ENCODE measurements at places on chromosomes 1 and 21.

- DNase-seq = peak; percentile 43
Measured at GRCh38 chr1:37808369-37809319, 636 bp upstream of the YRDC start.

GRCh38 chr1:28102189-28102588 lies 13.8 kb upstream of the EYA3 start:
- no peak for DNase-seq

DNA sequence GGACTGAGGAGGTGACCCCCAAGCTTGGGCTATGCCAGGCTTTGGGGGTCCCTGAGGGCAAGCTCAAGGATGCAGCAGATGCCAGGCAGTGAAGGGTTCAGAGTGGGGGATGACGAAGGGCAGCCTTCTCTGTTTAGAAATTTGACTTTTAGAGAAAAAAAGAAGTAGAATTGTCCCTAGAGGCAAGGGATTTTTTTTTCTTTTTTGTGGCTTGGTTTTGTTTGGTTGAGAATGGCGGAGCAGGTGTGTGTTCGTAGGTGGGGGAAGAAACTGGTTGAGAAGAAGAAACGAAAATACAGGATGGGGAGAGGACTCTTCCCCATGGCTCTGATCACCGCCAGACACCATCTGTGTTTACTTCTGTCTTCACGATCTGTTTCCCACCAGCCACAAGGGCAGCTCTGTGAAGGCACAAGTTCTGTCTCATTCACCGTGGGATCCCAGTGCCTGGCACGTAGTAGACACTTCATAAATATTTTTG lies 8.2 kb downstream of the PLA2G5 start:
- no peak for DNase-seq

- no peak for DNase-seq
Measured at GRCh38 chr1:152533327-152533938, 19.2 kb downstream of the CRCT1 start.

GRCh38 chr1:66294707-66295370 lies 239.1 kb upstream of the SGIP1 start:
- DNase-seq = no peak

DNA sequence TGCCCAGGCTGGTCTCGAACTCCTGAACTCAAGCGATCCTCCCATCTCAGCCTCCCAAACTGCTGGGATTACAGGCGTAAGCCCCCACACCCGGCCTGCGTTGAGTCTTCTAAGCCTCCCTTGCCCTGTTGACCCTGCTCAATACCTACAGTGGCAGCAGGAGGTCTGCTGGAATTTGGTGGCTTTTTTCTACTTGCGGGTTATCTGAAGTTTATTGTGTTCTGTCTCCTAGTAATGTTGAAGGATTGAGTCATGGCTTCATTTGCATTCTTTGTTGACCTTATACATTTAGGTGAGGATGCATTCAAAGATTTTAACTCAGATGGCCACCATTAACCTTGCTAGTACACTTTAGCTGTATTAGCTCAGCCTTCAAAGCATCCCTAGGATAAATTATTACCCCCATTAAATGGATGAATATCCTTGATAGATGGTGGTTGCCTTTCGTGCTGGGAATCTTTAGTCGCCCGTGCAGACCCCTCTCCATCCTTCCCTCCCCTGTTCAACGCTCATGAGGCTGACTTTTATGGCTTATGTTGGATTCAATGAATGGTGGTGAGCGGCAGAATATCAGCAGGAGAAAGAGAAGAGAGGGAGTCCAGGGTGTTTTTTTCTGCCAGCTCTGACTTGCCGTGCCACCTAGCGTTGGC lies 9.7 kb upstream of the NPPB start:
- DNase-seq = no peak

- DNase-seq = no peak
Measured at GRCh38 chr1:29686012-29686930, 449.9 kb downstream of the PTPRU start.

GRCh38 chr1:65939636-65940035 lies 146.9 kb downstream of the PDE4B start:
- no peak for DNase-seq

GRCh38 chr1:228408041-228408868 lies 1.6 kb upstream of the TRIM11 start:
- no peak for DNase-seq

GRCh38 chr1:218694085-218694484 lies 348.9 kb downstream of the TGFB2 start:
- DNase-seq = no peak

DNA sequence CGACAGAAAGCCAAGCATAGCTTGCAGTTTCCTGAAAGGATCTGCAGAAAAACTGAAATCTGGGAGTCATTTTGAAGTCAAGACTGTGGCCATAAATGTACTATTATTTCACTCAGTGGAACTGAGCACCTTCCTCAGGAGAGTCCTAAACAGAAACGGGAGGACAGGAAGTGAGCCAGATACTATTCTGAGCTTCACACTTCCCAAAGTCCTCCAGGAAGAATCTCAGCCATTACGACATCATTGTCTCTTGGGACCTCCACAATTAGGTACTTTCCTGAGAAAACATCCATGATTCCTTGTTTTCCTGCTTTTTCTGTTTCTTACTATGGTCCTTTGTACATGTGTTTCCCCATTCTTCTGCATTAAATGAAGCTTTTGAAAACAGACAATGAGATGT lies 299.2 kb upstream of the USP25 start:
- no peak for DNase-seq

- peak; percentile 33 for DNase-seq
Measured at GRCh38 chr1:115099693-115100050, 10.4 kb upstream of the TSPAN2 start.

DNA sequence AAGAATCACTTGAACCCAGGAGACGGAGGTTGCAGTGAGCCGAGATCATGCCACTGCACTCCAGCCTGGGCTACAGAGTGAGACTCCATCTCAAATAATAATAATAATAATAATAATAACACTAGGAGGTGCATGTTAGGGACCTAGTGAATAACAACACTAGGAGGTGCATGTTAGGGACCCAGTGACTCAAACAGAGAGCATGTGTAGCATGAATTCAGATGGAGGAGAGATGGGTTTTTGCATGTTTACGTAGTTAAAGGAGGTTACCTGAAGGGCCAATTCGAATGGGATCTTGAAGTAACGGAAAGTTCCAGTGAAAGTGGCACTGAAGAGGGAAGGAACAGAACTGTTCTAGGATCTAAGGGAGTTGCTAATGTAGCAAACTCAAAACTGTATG lies 7.1 kb upstream of the KCNK1 start:
- no peak for DNase-seq

DNA sequence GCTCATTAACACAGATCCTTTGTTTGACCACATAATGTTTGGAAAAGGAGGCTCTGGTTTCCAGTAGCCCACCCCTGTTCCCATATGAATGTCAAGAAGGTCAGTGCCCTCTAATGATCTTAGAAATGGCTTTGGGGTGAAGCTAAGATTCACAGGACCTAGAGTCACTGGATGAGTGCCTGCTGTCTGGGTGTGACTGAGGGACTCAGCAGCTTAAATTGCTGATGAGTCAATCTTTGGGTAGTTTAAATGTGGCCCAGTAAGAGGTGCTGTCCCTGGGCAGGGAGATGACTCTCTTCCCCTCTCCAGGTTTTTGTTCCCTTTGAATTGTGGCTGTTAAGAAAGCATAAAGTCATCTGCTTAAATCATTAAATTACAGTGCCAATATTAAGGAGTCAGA lies 50.6 kb downstream of the L1TD1 start:
- no peak for DNase-seq

DNA sequence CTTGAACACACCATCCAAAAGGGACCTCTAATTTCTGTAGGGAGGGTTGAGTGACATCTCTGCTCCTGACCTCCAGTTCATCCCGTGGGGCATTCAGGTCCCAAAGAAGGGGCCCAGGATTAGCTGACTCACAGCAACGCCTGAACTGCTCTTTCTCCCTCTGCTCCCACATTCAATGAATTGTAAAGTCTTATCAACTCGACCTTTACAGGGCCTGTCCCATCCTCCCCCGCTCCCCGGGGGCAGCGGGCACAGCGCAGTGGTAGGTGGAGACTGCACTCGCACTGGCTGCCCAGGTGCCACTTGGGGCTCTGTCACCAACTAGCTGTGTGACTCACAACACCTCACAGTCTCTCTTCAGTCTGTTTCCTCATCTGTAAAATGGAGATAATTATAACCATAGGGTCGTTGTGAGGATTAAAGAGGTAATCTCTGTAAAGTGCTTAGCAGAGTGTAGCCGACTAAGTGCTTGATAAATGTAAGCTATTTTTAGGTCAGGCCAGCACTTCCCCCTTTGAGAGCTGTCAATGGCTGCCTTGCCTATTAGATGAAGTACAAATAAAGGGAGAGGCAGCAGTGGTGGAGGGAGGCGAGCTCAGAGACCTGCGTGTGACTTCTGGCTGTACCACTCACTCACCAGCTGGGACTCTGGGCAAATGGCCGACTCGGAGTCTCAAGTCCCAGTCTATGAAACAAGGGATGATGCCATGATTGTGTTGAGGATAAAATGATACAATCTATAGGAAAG lies 637 bp upstream of the MYBPHL start:
- DNase-seq = no peak

DNA sequence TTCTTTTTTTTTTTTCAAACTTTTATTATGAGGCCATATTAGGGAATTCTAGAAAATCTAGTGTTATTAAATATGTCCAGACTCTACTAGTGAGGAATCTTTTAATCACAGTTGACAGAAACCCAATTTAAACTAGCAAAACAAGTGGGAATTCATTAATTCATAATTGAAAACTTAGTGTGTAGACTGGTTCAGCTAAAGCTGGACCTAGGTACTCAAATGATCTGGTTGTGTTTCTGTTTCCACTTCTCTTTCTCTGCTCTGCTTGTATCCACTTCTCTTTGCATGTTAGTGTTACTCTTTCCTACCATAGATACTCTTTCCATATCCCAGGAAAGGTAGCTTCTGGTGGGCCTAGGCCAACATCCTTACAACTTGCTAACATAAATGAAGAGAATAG lies 81.2 kb upstream of the HIVEP3 start:
- DNase-seq = no peak

DNA sequence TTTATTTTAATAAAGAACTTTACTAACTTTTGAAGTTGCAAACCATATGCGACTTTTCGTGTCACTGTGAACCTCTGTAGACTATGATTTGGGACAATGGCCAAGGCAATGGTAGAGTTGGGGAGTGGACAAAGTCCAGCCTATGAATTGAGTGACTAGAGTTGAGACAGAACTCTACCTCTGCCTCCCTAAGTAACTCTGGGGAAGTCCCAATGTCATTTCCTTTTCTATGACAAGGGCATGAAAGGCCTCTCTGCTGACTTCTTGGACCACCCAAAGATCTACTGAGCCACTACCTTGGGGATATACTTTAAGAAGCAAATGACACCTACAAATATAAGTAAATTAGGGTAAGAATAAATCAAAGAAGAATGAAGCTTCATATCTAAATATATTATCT lies 19.3 kb downstream of the BEND5 start:
- no peak for DNase-seq

DNA sequence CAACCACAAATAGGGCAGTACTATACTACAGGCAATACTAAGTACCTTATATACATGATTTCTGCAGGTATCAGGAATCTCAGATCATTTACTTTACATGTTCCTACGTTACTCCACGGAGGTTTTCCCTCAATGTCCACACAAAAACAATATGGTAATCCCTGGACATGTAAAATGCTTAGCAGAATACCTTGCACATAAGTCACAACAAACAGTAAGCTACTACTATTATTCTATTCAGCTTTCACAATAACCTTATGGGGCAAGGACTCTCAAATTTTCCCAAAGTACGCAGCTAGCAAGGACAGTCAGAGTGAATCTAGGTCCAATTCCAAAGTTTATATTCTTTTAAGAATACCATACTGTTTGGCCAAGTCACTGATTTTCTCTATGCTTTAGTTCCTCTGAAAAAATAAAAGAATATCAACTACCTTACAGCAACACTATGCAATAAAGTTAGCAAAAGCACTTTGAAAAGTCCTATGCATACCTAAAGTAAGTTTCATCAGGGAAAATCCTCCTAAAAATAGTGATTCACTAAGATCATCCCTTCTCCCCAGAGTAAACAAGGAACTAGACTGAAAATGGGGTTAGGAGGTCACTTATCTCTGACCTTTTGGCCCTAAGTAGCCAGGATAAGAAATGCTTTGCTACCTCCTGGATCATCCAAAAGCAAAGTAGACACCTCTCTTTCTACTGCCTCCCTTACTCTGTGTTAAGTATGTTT lies 67.4 kb downstream of the LUZP1 start:
- no peak for DNase-seq

- DNase-seq = no peak
Measured at GRCh38 chr1:54882519-54882918, 4.5 kb downstream of the DHCR24 start.

GRCh38 chr1:27135541-27136235 lies 19.2 kb downstream of the SLC9A1 start:
- DNase-seq = no peak

- DNase-seq = no peak
Measured at GRCh38 chr1:56435434-56436262, 143.7 kb downstream of the PLPP3 start.

DNA sequence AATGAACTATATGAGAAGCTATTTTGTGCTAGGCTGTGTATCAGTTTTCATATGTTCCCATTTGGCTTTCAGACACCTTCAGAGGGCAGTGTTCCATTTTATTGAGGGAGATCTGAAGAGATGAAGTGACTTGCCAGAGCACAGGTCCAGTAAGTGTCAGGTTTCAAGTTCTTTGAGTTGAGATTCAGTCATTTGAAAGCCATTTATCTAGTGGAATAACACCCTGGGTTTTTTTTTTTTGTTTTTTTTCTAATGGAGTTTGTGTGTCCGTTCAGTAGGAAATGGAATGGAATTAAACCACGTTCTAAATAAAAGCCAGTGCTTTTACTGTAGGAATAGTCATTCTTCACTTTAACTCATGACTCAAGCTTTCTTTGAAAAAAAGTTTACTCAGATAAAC lies 652.9 kb upstream of the USP24 start:
- no peak for DNase-seq

DNA sequence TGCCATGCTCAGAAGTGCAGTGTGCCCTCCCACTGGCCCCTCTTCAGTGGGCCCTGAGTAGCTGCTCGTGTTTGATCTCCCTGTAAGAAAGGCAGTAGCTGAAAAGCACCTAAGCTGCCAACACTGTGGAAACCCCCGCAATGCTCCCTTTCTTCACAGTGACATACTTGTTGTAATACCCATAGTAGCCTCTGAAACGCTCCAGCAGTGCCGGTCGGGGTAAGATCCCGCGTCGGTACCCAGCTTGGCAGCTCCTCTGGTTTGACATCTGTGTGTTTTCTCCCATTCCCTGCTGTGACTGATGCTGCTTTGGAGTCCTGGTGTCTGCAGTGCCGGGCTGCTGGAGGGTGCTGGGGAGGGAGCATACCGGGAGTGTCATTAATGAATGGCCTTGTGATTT lies 3.6 kb downstream of the CHAF1B start:
- no peak for DNase-seq

DNA sequence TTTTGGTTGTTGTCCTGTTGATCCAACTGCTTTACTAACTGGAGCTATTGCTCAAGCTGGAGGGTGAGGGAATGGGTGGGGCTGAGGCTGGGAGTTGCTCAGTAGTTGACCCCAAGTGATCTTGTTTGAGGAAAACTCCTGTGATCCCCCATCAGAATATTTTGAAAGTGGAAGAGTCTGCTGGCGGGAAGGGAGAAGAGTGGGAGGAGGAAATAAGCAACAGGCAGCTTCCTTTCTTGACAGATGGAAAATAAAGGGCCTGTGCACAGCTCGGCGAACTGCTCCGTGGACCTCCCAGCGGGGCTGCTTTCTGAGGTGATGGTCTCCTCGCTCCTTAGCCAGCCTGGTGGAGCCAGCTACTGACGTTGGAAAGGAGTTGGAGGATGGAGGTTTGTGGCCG lies 199.1 kb upstream of the LMO4 start:
- no peak for DNase-seq
